Suppressor macrophage treated with lipopolysaccharide for 4 hours (primary cell): ENCODE measurements at places on chromosomes 7 and 10.
A peak's percentile ranks its signal among the peaks of the same experiment; 100 is the strongest.

DNA sequence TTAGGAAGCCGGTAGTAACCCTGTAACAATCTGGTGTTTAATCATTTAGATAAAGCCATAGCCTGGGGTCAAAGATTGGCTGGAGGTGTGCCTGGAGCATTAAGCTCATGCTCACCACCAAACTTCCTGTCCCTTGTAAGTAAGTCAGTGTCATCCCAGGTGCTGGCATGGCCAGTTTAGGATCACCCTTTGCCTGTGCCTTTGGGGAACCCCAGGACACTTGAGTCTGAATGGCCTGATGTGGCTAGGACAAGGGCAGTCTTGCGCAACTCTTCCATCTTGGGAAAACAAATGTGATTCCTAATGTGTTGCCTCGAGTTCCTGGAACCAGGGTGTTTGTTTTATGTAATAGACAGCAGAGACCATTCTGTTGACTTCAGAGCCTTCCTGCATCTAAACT is 154.8 kb downstream of the GRK5 start:
- DNase-seq, result no peak

DNA sequence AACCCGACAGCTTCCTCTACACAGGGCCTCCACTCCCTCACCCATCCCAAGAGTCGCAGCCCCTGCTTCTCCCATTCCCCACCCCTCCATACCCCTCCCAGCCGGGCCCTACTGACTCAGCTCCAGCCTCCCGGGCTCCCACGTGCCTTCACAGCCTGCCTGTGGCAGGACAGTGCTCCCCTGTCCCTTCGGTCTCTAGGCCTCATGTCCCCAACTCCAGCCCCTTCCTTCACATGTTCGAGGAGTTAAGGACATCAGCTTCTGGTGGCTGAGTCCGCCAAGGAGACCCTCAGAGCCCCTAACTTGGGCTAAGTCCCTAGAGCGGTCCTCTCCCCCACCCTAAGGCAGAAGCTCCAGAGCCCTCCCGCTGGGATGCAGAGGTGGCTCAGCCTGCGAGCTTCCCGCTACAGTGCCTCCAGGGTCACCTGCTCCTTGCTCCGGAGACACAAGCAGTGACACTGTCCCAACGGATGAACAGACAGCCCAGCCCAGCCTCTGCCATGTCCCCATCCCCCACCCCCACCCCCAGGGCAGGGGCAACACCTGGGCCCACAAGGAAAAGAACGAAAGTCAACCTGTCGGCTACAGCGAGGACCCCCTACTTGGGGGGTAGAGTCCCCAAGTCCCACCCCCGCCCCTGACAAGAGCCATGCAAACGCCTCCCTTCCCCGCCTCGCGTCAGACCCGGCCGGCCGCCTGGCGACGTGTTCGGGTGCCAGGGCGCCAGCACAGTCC is 716 bp downstream of the SMARCD3 start:
- no peak for DNase-seq

DNA sequence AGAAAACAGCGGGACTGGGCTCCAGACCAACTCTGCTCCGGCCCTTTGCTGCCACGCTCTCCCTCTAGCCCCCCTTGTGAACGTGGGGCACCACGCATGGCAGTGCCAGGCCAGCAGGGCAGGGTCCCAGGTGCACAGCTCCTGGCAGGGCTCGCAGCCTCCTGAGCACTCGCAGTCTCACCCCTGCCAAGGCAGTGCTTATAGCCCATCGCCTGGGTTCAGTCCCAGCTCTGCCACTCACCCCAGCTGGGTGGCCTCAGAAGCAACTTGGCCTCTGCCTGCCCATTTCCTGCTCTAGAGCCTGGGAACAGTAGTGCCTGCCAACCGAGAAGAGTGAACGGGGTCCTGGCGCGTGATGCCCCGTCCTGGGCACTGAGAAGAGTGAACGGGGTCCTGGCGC is 36.3 kb downstream of the CFAP46 start:
- no peak for DNase-seq

- DNase-seq, result no peak
These were observed 50.5 kb upstream of the CAMK2B start for GRCh38 chr7:44375926-44376342.

DNA sequence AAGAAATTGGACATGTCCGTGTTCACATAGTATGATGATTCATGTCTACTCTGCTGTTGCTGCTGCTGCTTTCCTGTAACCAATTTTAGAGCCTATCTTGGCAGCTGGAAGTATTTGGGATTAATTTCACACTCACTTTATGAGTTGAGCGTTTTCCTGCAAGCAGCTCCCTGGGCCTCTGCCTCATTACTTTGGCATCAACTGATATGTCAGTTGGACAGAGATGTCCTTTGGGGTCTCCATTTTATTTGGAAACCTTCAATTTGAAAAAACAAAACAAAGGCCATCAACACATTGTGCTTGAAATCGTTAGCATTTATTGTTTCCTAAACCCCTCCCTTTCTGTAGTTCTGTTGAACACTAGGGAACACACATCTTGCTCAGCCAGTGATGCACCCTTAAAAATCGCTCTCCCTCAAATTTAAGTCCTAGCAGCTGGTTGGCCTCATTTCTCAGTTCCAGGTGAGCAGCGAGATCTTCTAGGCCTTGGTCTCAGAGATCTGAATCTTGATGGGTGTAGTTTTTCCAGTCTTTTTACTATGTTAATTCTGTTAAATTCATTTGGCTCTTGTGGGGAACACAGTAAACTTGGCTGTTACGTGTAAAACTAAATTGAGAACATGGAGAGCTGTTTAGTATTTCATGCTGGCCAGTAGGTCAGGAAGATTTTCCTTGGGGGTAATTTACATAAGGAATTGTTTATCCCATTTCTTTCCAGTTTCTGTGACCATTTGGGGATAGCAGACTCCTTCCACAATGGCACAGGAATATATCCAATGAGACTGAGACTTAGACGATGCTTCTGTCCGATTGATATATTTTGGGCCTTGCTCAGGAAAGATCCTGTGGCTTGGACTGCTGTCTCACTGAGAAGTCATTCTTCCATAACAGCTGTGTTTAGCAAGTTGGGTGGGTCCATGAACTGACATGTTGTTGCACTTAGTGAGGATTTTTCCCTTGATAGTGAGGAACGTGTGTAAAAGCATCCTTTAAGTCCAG is 371.6 kb downstream of the BBS9 start:
- DNase-seq, result no peak

GRCh38 chr10:126097558-126098225 is 201.3 kb downstream of the FANK1 start:
- no peak for DNase-seq

DNA sequence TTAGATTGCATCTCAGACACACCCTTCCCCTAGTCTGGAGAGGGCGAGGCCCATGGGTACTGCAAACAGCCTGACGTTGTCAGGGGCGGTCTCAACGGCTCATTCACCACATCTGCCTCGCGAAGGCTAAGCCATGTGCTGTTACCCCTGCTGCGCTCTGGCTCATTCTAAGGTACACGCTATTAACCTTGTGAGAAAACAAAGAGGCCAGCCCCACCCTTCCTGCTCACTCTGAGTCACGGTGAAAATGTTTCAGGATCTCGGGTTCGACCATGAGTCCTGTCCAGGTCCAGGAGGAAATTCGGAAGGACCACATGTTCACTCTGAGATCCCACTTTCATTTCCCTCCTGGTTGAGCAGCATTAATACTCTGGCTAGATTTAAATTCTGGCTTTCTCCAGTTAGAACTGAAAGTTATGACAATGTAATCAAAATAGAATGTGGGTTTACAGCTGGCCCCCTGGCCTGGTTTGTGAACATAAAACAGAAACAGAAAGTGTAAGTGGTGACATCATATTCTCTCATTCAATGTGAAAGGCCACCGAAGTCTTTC is 55.2 kb downstream of the EGFR start:
- peak; percentile 3 for DNase-seq

GRCh38 chr10:23318359-23318758 is 26.2 kb downstream of the C10orf67 start:
- DNase-seq, result no peak

GRCh38 chr7:15715435-15715834 is 29.0 kb upstream of the MEOX2 start:
- DNase-seq, result no peak

DNA sequence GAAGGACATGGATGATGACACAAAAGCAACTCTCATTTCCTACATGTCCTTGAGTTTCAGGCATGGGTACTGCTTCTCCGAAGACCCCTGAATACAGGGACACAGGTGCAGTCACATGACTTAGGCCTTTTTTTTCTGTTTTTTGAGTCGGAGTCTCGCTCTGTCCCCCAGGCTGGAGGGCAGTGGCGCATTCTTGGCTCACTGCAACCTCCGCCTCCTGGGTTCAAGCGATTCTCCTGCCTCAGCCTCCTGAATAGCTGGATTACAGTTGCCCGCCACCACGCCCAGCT is 26.8 kb downstream of the IFT22 start:
- DNase-seq, result no peak

DNA sequence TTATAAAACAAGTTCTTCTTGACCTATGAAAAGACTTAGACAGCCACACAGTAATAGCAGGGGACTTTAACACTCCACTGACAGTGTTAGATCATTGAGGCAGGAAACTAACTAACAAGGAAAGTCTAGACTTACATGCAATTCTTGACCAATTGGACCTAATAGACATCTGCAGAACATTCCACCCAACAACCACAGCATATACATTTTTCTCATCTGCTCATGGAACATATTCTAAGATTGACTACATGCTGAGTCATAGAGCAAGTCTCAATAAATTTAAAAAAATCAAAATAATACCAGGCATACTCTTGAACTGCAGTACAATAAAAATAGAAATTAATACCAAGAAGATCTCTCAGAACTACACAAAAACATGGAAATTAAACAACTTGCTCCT is 219.5 kb upstream of the HPS1 start:
- DNase-seq, result no peak

- DNase-seq, result no peak
These were observed 217.2 kb downstream of the ANK3 start for GRCh38 chr10:60172363-60172990.

- DNase-seq, result no peak
These were observed 667 bp upstream of the TMEM120A start for GRCh38 chr7:75995052-75995471.

DNA sequence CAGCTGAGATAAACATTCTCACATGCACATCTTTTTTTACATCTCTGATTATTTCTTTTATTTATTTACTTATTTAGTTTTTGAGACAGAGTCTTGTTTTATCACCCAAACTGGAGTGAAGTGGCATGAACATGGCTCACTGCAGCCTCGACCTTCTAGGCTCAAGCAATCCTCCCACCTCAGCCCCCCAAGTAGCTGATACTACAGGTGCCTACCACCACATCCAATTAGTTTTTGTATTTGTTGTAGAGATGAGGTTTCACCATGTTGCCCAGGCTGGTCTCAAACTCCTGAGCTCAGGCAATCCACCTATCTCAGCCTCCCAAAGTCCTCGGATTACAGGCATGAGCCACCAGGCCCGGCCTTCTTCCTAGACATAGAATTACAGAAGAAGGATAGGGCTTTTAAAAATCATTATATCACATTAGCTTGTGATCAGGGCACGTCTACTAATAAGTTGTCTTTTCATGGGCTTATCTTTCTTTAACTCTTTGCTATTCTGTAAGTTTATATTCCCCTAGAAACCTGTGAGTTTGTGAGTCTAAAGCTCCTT is 5.9 kb downstream of the ASB15 start:
- no peak for DNase-seq

GRCh38 chr10:119270762-119271366 is 63.5 kb downstream of the GRK5 start:
- DNase-seq, result peak; percentile 9

DNA sequence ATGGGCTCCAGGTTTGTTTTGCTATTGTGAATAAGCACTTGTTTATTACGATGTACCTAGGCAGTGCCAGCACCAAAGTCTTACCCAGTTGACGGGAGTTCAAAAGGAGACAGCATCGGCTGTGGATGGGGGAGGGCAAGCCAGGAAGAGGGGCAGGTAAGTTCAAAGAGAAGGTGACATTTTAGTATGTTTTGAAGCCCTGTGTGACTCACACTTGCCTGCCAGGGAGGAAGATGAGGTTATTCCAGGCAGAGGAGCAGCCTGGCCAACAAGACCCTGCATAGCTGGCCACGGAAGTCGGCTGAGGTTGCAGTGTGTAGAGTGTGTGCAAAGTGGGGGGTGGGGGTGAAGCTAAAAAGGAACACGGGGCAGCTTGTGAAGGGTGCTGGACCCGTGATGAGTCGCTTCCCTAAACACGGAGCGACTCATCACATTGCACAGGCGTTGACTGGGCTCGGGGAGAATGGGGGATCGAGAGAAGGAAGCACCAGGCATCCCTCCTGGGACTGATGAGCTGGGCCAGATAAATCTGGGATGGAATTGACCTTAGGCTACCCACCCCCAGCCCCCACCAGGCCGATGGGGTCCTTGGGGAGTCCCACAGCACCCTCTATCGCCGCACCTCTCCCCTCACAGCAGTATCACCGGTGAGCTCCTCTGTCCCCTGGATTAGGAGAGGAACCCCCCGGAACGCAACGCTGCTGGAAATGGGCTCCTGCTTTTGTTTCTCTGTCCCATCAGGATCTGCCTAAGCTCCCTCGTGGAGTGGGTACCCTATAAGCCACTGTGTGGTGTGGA is 97.9 kb upstream of the IKZF1 start:
- peak; percentile 82 for DNase-seq

DNA sequence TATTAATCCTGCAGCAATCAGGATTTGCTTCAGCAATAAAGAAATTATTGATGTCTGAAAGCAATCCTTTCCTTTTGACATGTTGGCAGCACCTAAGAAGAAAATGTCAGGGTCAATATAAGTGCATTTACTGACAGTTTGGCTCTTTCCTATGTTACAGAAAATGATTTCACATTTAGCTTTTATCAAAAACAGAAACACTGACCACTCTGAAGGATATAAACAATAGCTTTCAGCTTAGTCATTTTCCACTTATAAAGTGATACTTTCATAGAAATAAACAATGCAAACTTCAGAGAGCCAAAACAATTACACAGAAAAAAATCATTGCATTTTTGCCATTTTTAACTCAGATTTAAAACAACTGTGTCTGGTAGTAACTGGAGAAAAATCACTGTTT is 325.6 kb upstream of the KAT6B start:
- no peak for DNase-seq

DNA sequence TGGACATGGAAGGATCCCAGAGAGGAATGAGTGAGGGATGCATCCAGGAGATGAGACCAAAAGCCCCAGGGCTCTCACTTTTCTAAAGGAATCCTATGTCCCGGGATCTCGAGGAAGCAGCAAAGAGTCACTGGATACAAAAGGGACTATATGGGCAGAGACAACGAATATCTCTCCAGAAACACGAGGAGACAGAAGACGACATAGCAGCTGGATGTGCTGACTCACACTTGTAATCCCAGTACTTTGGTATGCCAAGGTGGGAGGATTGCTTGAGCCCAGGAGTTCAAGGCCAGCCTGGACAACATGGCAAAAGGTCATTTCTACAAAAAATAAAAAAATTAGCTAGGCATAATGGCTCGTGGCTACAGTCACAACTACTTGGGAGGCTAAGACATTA is 24.7 kb upstream of the MSMB start:
- no peak for DNase-seq
